ENCODE measurements at places on chromosomes 6 and 20.
A peak's percentile ranks its signal among the peaks of the same experiment; 100 is the strongest.

DNA sequence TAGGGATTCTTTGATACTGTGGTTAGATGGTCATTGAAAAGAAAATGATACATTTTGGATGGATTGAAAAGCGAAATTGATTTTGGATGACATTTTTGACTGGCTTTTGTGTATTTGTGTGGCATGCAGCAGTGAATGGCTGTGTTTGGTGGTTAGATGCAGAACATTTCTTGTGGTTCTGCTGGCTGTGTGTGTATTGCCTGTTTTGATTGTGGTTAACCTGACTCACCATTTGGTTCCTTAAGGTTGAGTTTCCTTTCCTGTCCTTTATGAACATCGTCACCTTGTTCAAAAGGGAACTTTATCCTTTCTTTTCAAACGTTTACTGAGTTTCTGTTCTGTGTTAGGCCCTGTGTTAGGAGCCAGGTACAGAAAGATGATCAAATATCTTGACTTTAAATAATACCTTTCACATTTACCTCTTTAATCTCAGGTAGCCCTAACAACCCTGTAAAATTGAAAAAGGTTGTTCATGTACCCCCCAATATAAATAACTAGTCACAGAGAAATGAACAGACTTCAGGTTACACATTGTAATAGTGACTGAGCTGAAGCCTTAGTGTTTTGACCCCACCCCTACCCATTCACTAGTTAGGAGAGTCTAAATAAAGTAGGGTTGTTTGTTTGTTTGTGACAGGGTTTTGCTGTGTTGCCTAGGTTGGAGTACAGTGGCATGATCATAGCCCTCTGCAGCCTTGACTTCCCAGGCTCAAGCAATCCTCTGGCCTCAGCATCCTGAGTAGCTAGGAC lies 23.8 kb downstream of the ANKS1A start:
- no peak for DNase-seq

GRCh38 chr20:609371-609964 lies 641 bp downstream of the TCF15 start:
- DNase-seq = no peak

- no peak for DNase-seq
Observed at GRCh38 chr20:52869698-52870501, 102.3 kb upstream of the TSHZ2 start.

DNA sequence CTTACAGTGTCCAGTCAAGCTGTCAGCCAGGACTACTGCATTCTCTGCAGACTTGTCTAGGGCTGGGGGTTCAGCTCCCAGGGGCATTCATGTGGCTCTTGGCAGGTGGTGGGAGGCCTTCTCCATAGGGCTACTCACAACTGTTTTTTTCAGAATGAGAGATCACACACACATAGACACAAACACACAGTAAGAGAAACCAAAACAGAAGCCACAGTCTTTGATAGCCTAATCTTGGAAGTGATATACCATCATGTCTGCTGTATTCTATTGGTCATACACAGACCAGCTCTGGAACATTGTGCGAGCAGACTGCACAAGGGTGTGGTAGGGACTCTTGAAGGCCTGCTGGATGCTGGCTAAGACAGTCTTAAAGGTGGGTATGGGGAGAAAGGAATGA lies 13.5 kb downstream of the TMEM170B start:
- DNase-seq = no peak

- DNase-seq = no peak
Observed at GRCh38 chr20:61524951-61525666, 273.0 kb downstream of the CDH4 start.

GRCh38 chr20:25368526-25368925 lies 22.1 kb downstream of the ABHD12 start:
- no peak for DNase-seq

- DNase-seq = no peak
Observed at GRCh38 chr6:21538186-21538798, 55.3 kb upstream of the SOX4 start.

DNA sequence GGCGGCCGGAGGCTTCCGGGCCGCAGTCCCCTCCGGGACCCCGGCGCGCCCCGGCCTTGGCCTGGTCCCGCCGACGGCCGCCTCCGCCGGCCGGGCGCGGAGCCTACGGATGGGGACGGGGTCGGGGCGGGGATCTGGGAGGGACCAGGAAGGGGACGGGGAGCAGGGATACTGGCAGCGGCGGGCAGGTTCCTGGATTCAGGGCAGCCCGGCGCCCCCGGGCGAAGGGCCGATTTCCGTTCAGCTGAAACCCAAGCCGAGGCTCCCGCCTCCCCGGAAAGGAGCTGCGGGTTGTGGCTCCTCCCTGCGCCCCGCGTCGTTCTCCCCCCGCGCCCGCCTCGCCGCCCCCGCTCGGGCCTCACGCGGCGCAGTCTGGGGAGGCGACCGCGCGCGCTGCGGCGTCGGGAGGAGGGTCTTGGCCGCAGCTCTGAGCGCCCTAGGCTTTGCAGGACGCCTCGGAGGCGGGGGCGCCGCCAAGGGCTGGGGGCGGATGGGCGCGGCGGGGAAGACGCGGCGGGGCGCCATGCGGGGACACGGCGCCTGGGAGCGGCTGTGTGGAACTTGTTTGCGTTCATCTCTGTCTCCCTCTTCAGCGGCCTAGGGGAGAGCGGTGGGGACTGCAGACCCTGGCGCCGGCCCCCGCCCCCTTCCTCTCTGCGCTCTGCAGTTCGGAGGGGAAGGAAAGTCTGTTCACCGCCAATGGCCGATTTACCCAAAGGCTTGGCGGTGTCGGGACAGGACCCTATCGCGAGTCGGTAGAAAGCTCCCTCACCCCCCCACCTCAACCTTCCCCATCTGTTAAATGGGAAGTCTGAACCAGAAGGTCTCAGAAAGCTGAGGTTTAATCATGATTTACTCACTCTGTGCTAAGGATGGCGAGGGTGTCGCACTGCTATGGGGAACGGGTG lies 22.7 kb upstream of the TMEM181 start:
- peak; percentile 33 for DNase-seq

DNA sequence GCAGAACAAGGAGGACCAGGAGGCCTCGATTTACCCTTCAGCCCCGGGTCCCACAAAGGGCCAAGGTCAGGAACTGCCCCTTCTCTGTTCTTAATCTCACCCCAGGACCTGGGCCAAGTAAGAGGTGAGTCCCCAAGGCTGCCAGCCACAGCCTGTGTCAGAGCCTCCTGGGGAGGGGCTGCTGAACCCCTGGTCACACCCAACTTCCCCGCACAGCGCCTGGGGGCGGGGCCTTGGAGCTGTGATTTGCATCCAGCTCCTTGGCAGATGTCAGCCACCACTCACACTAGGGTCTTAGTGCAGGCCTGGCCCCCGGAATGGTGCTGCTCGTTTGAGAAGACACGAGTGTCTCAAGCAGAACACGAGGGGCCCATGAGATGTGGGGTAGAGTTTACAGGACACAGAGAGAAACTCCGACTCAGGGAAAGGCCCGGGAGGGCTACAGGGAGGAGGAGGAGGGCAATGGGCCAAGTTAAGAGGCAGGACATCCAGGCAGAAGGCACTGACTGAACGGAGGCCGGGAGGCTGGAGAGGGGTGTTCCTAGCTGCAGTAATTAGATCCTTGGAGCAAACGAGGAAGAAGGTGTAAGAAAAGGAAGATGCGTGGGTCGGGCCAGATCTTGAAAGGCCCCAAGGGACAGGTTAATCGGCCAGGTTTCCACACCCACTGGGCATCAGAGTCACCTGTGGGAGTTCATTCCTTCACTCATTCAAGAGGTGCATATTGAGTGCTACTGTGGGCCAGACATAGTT lies 26.9 kb downstream of the ZBP1 start:
- no peak for DNase-seq

GRCh38 chr6:122696079-122696478 lies 83.4 kb upstream of the FABP7 start:
- no peak for DNase-seq

GRCh38 chr20:24452016-24452415 lies 17.4 kb upstream of the SYNDIG1 start:
- DNase-seq = no peak

DNA sequence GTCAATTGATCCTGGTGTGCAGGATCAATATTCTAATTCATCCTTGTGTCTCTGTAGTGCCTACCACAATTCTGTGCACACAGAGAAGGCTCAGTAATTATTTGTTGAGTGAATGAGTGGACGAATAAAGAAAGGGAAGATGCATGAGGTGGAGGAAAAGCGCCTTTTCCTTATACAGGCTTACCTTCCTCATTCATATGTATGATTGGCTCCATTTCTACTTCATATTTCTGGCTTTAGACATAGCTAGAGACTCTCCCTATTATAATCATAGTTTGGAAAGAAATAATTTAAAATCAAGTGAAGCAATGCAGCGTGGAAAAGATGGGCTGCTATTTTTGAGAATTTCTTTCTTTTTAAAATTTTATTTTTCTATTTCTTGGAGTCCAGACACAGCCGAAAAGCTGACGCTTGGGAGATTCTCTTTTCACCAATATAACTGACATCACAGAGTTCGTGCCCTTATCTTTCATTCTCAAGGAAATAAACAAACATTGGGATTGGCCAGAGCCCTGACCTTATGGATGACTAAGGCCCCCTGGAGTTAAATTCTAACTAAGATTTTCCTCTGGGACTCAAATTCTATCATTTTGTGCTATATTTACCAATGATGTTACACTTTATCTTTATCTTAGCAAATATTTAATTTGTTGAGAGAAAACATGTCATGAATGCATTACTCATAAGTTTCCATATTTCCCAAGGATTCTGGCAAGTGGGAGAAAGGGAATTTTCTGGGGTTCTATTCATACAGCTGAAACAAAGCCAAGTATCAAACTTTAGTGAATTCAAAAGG lies 48.1 kb downstream of the PRL start:
- DNase-seq = no peak

DNA sequence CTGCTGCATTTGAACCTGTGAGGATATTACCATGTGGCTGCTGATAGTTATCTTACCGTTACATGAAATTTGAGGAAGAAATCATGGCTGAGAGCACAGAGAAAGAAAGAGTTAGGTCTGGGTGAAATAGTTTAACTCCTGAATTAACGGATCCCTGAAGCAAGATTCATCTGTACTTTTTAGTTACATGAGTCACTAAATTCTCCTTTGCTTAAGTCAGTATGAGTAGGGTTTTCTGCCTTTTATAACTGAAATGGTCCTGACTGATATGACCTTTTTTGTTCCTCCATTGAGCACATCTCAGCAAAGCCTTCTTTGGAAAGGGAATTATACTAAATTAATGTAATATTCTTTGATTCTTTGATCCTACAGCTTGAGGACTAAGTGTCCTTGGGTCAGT lies 333.3 kb upstream of the ZFP64 start:
- DNase-seq = no peak

DNA sequence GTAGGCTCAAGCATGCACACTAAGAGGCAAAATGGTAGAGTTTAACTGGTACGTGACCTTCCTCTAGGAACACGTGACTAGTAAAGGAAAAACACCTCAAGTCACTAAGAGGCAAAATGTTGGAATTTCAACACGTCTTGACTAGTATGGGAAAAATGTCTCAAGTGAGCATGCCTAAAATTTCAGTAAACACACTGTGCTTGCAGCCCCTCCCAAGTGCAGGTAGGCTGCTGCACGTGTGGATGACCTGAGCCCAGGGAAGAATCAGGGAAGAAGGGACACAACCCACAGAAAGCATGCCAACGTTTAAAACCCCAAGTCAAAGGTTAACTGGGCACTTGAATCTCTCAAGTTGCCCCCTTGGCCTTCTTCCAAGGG lies 162.2 kb downstream of the TENT5A start:
- DNase-seq = no peak

DNA sequence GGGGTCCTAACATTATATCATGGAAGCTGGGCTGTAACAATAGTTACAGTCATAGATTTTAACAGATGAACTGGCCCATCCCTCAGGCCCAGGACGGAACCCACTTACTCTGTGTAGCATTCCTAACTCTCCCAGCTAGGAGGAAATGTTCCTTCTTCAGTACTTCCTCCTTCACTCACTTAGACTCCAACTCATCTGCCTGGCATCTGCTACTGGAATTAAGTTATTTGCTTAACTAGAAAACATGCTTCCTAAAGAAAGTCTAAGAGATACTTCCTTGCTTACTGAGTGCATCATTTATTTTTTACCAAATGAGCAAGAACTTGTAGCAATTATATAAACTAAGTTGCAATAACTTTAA lies 20.5 kb downstream of the GCLC start:
- DNase-seq = no peak

GRCh38 chr20:20215976-20216727 lies 151.8 kb upstream of the INSM1 start:
- DNase-seq = no peak

DNA sequence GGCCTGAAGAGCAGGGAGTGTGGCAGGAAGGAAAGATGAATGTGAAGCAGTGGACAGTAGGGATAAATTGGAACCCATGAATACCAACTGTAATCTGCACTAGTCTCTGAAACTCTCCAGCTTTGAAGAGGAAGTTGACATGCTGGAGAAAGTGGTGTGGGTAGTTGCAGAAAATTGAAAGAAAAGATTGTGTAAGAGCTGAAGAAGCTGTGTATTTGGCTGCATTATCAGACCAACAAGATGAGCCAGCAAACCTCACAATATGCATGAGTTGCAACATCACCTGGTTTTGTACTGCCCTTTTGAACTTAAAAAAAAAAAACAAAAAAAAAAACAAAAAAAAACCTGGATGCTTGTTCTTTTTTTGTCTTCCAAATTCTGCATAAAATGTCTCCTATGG lies 921.9 kb upstream of the EYS start:
- DNase-seq = no peak

GRCh38 chr6:115932481-115932880 lies 128.2 kb downstream of the FRK start:
- DNase-seq = no peak

GRCh38 chr6:15443119-15443830 lies 197.4 kb downstream of the JARID2 start:
- no peak for DNase-seq

DNA sequence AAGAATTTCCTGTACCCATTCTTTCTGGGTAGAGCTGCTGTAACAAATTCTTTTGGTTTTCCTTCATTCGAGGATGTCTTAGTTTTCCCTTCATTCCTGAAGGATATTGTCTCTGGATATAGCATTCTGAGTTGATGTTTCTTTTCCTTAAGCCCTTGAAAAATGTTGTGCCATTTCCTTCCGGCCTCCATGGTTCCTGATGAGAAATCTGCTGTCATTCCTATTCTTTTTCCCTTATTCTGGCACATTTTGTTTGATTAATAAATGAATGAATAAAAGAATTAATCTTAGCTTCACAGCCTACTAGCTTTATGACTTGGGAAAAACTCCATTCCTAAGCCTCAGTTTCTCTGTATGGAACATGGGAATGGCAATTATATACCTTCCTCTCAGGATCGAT lies 173.1 kb downstream of the EYA2 start:
- DNase-seq = no peak

- no peak for DNase-seq
Observed at GRCh38 chr6:29510202-29510601, 22.4 kb upstream of the MAS1L start.

GRCh38 chr6:33344701-33345697 lies 27.5 kb upstream of the ZBTB22 start:
- DNase-seq = peak; percentile 51

DNA sequence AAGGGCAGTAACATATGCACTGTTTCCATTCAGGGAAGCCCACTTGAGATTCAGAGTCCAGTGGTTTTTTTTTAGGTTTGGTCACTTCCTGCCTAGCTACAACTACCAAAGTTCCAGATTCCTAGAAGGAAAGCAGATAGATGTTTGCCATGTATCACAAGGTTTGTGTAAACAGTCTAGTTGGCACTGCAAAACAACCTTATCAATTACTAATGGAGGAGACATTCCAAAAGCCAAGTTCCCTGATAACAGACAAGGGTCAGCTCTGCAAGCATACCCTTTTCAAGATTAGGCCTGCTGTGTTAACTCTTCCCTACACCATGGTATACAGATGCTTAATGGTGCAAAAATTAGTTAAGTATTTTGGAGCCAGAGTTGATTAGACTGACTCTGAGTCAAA lies 141.3 kb upstream of the GLP1R start:
- no peak for DNase-seq
